ENCODE measurements at places on chromosomes 16 and 17.

DNA sequence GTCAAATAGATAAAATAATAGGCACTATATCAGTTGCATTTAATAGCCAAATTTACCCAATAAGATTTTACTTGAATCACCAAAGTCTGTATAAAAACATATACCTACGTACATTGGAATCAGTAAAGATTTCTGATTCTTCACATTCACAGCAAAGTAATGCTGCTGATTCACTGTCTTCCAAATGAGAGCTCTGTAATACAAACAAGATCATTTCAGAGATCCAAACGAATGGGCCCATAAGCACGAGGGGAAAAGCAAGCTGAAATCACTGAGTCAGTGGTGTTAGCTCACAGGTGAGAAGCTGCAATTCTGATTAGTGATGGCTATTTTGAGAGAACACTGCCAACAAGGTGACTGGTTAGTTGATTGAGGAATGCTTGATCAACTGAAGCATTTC is 81.3 kb downstream of the SSH2 start:
- no peak for DNase-seq

- no peak for DNase-seq
Measured at GRCh38 chr16:22933173-22933572, 119.2 kb downstream of the HS3ST2 start.

GRCh38 chr17:42459801-42460281 is 1.2 kb downstream of the ATP6V0A1 start:
- no peak for DNase-seq

GRCh38 chr16:72247821-72248253 is 75.9 kb upstream of the PMFBP1 start:
- DNase-seq = no peak

GRCh38 chr17:22694362-22695227 is 1002.3 kb downstream of the KCNJ18 start:
- DNase-seq = no peak

DNA sequence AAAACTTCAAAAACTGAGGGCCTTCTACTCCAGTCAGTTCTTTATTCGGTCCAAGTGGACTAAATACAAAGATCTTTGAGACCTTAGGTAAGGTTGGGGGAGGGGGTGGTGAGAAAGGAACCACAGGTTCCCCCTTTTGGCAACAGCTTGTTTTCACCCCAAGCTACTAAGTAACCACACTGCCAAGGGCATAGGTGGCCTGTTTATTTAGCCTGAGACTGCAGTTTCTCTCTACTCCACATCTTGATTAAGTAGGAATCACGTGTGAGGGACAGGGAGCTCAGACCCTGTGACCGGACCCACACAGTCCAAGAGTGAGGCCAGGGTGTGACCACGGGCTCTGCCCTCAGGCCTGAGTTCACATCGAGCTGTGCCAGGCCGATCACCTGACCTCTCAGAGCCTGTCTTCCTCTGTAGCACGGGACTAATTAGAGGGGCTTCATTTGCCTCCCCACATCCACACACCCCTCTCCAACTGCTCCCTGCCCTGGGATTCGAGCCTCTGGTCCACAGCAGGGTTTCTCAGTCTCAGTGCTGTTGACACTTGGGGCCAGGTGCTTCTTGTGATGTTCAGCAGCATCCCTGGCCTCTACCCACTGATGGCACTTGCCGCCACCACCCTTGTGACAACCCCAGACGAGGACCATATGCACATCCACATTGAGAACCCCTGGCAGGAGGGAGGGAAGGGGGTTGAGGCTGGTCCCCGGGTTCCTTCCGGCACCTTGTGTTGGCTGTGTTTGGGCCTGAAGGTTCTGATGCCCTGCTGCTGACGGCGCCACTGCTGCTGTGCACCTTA is 17.8 kb downstream of the ST6GALNAC2 start:
- no peak for DNase-seq

DNA sequence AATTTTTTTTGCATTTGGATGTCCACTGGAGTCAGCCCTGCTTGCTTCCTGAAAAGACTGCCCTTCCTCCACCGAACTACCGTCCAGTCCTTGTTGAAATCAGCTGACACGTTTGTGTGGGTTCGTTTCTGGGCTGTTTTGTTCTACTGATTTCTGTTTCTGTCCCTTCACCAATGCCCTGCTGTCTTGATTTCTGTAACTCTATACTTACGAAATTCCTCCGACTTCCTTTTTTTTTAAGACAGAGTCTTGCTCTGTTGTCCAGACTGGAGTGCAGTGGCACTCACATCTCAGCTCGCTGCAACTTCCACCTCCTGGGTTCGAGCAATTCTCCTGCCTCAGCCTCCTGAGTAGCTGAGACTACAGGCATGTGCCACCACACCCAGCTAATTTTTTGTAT is 8.4 kb upstream of the GAA start:
- DNase-seq = no peak

- DNase-seq = no peak
Measured at GRCh38 chr17:50133028-50133768, 3.2 kb upstream of the SAMD14 start.

GRCh38 chr16:10616756-10617640 is 36.6 kb upstream of the EMP2 start:
- no peak for DNase-seq

- no peak for DNase-seq
Measured at GRCh38 chr16:11329891-11330290, 15.4 kb upstream of the RMI2 start.

- DNase-seq = no peak
Measured at GRCh38 chr17:62703261-62703775, 75.8 kb downstream of the MRC2 start.

DNA sequence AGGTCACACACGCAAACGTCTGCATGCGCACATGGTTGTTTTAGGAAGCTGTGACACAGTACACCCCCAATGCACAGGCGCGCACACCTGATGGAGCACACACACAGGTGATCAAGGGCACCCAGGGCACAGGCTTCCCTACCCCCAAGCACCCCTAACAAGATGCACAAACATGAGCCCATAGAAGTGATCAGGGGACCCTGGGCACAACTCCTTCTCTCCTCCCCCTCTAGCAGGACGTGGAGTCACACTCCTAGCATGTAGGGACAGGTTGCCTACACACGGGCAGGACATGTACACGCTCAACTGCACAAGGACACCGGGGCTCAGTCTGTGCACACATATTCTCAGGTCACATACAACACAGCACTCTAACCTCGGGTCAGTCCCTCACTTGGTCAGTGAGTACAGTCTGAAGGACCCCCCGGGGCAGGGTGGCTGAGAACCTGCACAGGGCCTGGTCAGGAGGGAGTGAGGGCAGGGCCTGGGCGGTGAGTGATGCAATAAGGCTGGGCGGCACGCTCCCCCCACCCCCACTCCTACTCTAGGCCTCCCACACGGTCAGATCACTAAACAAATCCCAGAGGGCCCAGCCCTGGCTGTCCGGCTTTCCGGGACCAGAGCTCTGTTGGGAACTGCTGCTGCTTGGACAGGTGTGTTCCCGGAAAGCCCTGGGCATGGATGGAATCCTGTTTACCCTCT is 751 bp upstream of the DOC2B start:
- no peak for DNase-seq

GRCh38 chr17:73954951-73955350 is 248.5 kb upstream of the RPL38 start:
- DNase-seq = no peak

DNA sequence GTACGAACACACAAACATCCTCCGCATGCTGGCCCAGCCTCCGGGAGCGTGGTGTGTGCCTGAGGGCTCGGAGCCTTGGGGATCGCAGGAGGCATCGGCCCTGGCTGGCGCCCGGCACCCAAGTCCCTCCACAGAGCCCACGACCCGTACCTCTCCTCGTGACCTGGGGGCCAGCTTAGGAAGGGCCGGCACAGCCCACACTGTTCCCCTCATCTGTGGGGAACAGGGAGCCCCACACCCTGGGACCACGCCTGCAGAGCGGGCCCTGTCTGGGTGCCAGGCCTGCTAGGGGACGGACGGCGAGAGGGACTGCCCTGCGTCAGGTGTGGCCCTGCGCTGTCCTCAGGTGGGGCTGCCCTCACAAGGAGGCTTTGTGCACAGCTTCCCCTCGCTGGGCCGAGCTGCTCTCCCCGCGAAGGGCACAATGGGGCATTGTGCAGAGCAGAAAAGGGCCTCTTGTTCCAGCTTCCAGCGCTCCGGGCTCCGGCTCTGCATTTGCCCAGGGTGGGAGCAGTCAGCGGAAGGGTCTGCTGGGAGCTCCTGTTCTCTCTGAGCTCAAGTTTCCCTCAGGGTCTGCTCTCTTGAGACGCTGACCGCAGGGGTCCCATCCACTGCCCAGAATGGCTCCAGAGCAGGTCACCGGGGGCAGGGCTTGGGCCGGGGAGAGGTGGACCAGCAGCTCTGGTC is 1.7 kb upstream of the LMF1 start:
- DNase-seq = no peak

DNA sequence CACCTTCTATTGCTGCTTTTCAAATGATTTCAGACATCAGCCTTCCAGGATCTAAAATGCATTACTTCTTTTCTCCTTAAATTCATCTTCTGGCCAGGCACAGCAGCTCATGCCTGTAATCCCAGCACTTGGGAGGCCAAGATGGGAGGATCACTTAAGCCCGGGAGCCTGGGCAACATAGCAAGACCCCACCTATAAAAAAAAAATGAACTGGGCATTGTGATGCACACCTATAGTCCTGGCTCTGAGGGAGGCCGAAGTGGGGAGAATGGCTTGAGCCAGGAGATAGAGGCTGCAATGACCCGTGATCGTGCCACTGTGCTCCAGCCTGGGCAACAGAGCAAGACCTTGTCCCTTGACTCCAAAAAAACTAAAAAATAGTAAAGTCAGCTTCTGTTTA is 208.5 kb downstream of the SPECC1 start:
- DNase-seq = no peak

DNA sequence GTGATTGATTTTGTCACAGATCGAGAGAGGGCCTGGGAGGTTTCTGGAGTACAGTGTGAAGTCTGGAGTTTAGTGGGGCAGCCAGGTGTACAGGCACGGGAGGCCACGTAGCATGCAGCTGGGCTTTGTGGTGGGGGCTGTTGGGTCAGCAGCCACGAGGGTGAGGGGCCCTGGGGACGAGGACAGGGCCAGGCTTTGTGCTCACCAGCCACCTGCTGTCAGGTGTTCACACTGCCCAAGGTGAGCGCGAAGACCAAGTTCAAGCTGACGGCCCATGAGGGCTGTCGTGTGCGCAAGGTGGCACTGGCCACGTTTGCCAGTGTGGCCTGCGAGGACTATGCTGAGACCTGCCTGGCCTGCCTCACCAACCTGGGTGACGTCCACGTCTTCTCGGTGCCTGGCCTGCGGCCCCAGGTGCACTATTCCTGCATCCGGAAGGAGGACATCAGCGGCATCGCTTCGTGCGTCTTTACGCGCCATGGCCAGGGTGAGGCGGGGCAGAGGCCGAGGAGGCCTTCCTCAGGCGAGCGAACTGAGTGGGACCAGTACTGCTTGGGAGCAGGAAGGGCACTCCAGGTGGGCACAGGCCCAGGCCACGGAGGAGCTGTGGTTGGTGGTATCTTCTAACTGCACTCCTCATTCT is 15.9 kb downstream of the LLGL1 start:
- DNase-seq = no peak

DNA sequence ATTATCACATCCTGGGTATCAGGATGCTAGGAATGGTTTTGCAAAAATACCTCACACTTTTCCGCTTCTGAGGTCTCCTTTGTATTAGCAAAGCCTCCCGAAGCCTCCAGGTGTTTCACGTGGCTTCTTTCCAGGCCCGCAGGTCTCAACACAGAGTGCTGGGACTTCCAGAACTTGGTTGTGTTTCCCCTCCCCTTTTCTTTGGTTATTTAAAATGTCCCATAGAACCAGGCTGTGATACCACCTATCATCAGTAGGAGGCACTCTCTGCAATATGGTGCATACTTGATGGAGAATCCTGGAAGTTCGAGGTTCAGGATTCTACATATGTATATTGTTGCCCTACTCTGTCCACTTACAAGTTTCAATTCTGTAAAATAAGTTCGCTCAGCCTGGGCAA is 28.8 kb downstream of the ATP2C2 start:
- DNase-seq = no peak

DNA sequence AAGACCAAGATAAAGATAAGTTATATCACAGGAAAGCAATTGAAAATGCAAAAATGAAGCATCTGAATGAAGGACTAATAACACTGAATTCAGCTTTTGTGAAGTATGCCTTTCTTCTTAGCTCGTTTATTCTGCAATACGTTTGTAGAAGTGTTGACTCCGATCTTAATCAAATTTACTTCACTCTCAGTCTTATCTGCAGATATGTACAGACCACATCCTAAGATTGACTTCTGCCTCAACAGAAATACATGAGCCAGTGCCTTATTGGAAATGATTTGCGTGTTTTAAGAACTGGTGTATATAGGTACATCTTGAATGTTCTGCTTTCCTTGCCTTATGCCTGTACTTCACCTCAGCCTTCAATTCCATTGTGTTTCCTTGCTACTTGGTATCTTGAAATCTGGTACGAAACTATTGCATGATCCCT is 1.3 kb downstream of the ATF7IP2 start:
- DNase-seq = no peak

DNA sequence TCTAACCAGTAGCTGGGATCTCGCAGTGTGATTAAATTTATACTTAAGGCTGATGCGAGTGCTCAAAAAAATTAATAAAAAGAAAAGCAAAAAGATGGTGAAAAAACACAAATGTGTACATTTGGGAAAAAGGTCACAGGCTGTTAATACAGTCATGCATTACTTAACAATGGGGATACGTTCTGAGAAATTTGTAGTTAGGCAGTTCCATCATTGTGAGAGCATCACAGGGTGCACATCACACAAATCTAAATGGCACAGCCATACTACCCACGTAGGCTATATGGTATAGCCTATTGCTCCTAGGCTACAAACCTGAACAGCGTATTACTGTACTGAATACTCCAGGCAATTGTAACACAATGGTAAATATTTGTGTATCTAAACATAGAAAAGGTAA is 142.4 kb upstream of the MYOCD start:
- DNase-seq = no peak

All from stimulated activated CD4-positive, alpha-beta T cell treated with anti-CD3 and anti-CD28 coated beads, Interleukin-1b, Interleukin-23, amount 100 ng/mL, for 1 hour (primary cell).